ENCODE measurements at places on chromosomes 11 and 22. TPM values are rescaled to one million over a fixed set of nuclear protein-coding genes. Genes with fewer than 3 reads are reported as not detected.

DNA sequence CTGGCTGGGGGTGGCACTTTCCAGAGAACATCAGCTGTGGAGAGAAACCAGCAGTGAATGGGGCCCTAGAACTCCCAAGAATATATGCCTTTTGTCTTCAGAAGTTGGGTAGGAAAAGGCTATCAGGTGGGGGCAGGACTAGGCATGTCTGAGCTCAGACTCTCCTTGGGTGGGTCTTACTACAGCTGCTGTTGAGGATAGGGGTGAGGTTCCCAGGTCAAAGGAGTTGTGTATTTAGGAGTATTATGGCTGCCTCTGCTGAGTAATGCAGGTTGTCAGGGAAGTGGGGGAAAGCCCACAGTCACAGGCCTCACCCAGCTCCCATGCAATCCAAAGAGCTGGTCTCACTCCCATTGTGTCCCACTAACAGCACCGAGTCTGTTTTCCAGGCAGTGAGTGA lies 26.1 kb downstream of the SLC22A9 start:
- DNase-seq = no peak

GRCh38 chr11:15580056-15580774 lies 465.5 kb downstream of the INSC start:
- DNase-seq = no peak

DNA sequence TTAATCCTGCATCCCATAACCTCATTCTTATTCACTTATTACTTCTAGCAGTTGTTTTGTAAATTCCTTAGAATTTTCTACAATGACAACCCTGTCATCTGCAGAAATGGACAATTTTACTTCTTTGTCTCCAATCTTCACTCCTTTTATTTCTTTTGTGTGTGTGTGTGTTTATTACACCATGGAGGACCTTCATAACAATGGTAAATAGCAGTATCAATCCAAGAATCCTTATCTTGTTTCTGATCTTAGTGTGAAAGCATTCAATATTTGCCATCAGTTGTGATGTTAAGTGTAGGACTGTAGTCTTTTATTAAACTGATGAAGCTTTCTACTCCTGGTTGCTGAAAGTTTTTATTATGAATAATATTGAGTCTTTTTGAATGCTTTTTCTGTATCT lies 109.1 kb downstream of the MPPED2 start:
- DNase-seq = no peak

DNA sequence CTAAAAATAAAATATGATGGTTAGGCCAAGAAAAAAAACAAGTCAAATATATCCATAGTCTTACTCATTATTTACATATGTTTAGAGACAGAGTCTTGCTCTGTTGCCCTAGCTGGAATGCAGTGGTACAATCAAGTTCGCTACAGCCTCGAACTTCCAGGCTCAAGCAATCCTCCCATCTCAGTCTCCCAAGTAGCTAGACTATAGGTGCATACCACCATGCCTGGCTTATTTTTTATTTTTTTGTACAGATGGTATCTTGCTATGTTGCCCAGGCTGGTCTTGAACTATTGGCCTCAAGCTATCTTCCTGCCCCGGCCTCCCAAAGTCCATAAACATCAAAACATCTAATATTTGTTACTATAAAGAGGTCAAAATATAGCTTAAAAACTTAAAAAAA lies 36.1 kb downstream of the C2CD3 start:
- no peak for DNase-seq

DNA sequence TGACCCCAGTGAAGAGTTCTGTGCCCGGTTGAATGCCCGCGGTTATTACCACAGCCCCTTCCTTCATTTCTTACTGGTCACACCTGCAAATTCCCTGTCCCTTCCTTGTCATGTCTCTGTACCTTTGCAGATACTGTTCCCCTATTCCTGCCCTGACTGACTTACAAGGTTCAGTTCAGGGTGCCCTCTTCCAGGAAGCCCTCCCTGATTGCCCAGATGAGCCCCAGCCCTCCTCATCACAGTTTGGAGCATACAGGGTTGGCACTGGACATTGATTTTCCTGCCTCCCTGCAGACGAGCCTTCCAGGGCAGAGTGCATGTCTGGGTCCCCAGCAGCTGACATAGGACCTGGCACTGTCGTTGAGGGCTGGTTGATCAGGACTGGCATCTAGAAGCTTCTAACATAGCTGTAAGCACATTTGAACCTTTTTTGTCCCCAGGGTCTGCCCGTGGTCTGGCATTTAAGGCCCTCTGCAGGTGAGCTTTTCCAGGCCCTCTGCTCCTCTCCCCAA lies 70.4 kb upstream of the SHISAL1 start:
- DNase-seq = no peak

DNA sequence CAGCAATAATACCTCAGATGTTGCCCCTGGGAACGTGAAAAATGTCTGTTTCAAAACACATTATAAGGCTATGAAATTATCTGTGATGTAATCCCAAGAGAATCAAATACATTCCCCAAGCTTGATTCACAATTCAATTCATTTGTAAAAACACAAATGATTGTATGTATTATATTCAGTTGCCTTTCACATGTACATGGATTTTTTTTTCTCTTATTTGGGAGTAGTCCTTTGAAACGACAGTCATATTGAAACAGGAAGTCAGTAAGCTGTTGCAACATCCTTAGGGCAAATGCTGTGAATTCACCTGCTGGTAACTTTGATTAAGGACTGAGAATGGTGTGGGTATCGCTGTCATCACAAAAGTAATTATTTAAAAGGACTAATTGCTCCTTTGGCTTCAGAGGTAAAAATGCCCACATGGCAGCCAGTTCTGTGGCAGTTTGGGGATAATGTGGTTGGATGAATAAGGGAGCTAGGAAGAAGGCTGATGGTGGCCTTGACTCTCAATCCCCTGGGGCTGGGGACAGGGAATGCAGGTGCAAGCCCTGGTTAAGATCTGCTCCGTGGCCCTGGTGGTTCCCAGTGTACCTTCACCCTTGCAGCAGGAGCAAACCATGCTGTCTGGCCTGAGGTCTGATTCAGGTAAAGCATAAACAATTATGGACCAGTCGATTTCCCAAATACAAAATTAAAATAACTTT lies 13.2 kb downstream of the EHF start:
- DNase-seq = no peak

- DNase-seq = no peak
These were observed 9.2 kb downstream of the FXYD2 start for GRCh38 chr11:117815262-117815803.

- DNase-seq = no peak
These were observed 4.8 kb downstream of the CLCF1 start for GRCh38 chr11:67368621-67369020.

- no peak for DNase-seq
These were observed 14.9 kb upstream of the PDGFB start for GRCh38 chr22:39259666-39260065.

The CYTH4 gene
- 1.3 TPM for total RNA-seq

The F2 gene
- total RNA-seq = 0.64 TPM

The APOBEC3G gene
- total RNA-seq = 4.8 TPM
